Coronary artery (tissue), 2 donors: ENCODE measurements at places on chromosomes 3 and 15.

GRCh38 chr3:124410471-124410870 lies 319.8 kb upstream of the UMPS start:
- DNase-seq: no peak

GRCh38 chr3:126961791-126962461 lies 21.0 kb upstream of the PLXNA1 start:
- no peak for DNase-seq

DNA sequence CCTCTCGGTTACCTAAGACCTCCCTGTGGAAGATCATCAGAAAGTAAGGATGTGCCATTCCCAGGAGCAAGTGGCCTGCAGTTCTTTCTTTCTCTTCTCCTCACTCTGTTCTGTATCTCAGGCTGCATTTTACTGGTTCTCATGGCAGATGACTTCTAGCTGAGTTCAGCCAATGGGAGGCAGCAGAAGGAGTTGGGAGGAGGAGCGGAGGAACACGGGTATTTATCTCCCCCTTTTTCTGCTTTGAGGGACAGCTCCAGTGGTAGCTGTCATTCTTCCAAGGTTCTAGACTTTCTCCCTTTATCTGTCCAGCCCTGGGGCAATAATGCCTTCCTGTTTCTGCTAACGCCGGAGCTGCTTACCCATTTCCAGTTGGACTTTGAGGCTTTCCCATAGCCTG lies 339.9 kb downstream of the NR2F2 start:
- DNase-seq: no peak

DNA sequence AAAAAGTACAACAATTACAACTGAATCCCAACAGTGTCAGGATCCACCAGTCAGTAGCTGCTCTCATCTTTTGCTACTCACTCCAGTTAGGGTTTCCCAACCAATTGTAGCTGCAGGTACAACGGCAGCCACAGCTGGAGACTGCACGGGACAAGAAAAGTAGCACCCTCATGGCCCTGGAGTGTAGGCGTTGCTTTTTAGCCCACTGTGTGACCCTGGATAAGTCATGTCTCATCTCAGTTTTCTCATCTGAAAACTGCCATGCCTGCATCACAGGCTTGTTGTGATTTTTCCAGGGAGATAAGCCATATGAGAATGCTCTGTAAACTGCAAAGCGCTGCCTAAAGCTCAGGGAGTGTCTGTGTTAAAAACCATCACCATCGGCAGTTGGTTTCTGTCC lies 535.6 kb upstream of the IL12A start:
- DNase-seq: no peak

DNA sequence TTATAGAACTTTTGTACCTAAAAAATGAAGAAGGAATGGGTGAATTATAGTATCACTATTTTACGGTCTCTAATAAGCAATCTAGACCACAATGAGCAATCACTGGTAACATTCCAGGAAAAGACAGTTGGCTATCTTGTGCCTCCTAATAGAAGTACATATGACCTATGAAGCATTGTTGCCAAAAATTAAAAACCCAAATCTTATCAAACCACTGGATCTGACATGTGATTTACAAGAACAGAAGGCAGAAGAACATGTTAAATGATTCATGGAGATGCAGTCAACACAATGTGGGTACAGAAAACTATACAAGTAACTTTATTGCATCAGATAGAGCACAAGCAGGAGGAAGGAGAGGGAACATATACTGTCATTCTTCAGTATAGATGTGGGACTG lies 14.5 kb upstream of the HYKK start:
- no peak for DNase-seq

GRCh38 chr3:48684480-48685143 lies 1.1 kb downstream of the NCKIPSD start:
- DNase-seq: no peak
